ENCODE measurements at places on chromosomes 3 and 15. TPM values are rescaled to one million over a fixed set of nuclear protein-coding genes. Genes with fewer than 3 reads are reported as not detected.

GP9 gene
- total RNA-seq: not detected

CADM2 gene
- total RNA-seq: not detected

IL5RA gene
- total RNA-seq: 0.23 TPM

PSTPIP1 gene
- total RNA-seq: not detected

ZNF654 gene
- 6.8 TPM for total RNA-seq

TTLL13 gene
- not detected for total RNA-seq

PLCB2 gene
- total RNA-seq: 4.0 TPM

TUSC7 gene
- not detected for total RNA-seq

FAM3D gene
- not detected for total RNA-seq

PXYLP1 gene
- total RNA-seq: 22.8 TPM

SLC6A1 gene
- total RNA-seq: not detected

KNG1 gene
- total RNA-seq: 6.7 TPM

GPD1L gene
- total RNA-seq: 8.8 TPM

SNTN gene
- total RNA-seq: not detected

CAND2 gene
- total RNA-seq: not detected

FOXB1 gene
- not detected for total RNA-seq

HGD gene
- total RNA-seq: 102 TPM

SERPINI1 gene
- 4.4 TPM for total RNA-seq

NR1I2 gene
- total RNA-seq: not detected

BCL6 gene
- total RNA-seq: 35.8 TPM

GOLGA6B gene
- total RNA-seq: not detected

LRRK1 gene
- 12.0 TPM for total RNA-seq

MAGEF1 gene
- total RNA-seq: 59.1 TPM

SGO1 gene
- 27.2 TPM for total RNA-seq

PARP14 gene
- total RNA-seq: 23.8 TPM

NANOGP8 gene
- not detected for total RNA-seq

SERPINI2 gene
- total RNA-seq: not detected

CKMT1A gene
- total RNA-seq: 3.0 TPM

LYZL4 gene
- total RNA-seq: not detected

EPHB1 gene
- total RNA-seq: 4.6 TPM

CPNE4 gene
- total RNA-seq: not detected

CCDC39 gene
- not detected for total RNA-seq

PAQR5 gene
- total RNA-seq: 3.4 TPM

GJD2 gene
- not detected for total RNA-seq

MYEF2 gene
- 37.3 TPM for total RNA-seq

GLDN gene
- total RNA-seq: 0.82 TPM

GUCA1C gene
- not detected for total RNA-seq

SPESP1 gene
- total RNA-seq: not detected

GOLGA8T gene
- not detected for total RNA-seq

BNC1 gene
- not detected for total RNA-seq

EIF4A2 gene
- total RNA-seq: 346 TPM

HAPLN3 gene
- 16.9 TPM for total RNA-seq

ZIC1 gene
- total RNA-seq: not detected

SCN5A gene
- total RNA-seq: 0.30 TPM

TRA2B gene
- total RNA-seq: 197 TPM

SLC51B gene
- 15.4 TPM for total RNA-seq

SKOR1 gene
- not detected for total RNA-seq

BBX gene
- 2.6 TPM for total RNA-seq

PPP1R14D gene
- not detected for total RNA-seq

CHRM5 gene
- not detected for total RNA-seq

MESP2 gene
- total RNA-seq: 0.70 TPM

SLC15A2 gene
- 4.7 TPM for total RNA-seq

MBD4 gene
- total RNA-seq: 39.8 TPM
